DMS79 treated with DMSO at 0.1 percent for 48 hours (cell line): ENCODE measurements at places on chromosomes 13 and 19.

DNA sequence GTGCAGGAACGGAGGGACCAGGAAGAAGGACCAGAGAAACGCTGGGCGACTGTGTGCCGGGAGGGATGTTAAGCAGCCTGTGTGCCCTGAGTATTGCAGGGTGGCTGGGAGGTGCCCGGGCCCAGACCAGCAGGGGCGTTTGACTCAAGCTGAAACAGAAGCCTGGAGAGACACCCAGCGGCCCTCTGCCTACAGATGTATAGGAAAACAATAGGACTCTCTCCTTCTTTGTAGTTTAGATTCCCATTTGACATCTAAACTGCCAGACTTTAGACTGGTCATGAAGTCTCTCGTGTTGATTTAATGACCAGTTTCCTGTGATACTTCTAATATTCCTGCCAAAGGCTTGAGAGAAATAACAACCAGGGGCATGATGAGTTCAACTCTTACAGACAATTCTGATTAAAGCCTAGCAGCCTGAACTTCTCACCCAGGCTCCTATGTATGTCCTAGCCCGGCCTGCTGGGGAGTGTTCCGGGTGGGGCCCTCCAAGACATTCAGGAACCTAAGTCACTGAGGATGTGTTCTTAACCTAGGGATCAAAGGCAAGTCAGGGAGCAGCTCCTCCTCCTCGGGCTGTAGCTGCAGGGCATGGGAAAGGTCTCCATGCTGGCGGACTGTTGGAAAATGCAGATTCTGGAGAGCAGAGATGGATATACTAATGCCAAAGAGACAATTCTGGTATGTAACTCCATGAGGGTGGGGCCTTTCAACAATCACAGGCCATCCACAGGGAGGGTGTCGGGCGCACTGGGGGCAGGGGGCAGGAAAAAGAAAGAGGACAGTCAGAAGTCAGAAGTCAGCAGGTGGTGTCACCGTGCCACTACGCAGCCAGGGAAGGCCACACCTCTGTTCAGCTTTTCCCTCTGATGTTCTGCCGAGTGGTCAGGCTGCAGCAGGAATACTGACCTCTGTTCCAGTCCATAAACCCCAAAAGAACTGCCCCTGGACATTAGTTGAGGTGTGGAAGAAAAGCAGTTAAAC lies 131.8 kb downstream of the STARD13 start:
- DNase-seq = no peak

GRCh38 chr13:92573467-92574057 lies 653.0 kb upstream of the GPC6 start:
- DNase-seq = no peak

DNA sequence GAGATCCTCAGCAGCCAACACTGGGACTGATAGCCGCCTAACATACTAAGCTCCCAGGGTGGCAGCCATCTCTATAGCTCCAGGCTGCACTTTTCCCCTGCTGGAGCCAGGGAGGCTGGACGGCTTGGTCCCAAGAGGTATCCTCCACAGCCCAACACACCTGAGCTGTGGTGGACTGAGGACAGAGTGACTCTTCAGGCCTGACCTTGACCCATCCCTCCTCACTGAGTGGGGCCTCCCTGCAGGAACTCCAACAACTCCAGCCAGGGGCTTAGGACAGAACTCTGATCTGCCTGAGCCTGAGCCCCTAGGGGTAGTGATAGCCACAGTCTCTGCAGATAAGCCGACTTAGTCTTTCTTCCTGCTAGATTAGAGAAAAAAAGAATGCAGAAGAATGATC lies 958.1 kb upstream of the PRR20A start:
- DNase-seq = no peak

DNA sequence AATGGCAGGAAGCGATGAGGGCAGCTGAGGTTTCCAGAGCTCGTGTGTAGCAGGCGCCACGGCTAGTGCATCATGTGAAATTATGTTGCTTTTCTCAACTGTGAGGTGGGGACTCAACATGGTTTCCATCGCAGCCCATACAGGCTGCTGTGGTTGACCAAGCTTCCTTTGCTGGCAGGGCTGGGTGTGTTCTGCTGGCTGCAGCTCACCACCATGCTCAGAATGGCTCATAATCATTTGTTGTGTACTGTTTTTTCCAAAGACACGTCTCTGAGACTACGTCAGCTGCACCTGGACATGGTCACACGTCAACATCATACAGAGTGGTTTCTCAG lies 16.1 kb upstream of the RASA3 start:
- no peak for DNase-seq

DNA sequence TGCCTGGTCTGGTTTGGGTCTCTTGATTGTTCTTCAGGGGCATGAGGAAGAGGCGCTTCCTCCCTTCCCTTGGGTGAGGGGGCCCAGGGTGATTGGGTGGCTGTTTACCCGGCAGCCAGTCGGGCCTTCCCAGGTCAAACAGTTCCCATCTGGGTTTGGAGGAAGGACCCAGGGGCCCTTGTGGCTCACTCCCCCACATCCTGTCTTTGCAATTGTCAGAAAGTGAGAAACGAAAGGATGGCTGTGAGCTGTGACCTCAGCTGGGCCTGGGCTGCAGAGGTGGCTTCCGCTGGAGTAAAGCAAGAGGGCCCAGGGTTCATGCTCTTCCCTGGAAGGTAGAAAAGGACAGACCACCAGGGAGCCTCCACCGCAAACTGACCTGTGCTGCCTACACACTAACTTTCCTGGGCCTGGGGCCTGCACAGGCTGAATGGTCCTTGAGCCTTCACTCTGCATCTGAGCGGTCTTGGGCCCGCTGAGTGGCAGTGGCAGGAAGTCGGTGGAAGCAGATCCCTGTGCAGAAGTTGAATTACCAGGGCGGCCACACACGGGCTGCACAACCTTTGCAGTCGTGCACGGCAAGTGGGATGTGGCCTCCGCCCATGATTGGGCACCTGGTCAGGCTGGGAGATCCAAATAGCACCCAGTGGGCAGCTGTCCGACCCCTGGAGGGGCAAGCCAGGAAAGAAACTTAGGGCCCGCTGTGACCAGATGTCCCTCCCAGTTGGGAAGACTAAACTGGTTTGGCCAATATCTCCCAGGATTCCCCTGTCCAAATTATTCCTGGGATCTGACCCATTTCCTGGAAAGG lies 5.3 kb upstream of the CD79A start:
- DNase-seq = no peak

DNA sequence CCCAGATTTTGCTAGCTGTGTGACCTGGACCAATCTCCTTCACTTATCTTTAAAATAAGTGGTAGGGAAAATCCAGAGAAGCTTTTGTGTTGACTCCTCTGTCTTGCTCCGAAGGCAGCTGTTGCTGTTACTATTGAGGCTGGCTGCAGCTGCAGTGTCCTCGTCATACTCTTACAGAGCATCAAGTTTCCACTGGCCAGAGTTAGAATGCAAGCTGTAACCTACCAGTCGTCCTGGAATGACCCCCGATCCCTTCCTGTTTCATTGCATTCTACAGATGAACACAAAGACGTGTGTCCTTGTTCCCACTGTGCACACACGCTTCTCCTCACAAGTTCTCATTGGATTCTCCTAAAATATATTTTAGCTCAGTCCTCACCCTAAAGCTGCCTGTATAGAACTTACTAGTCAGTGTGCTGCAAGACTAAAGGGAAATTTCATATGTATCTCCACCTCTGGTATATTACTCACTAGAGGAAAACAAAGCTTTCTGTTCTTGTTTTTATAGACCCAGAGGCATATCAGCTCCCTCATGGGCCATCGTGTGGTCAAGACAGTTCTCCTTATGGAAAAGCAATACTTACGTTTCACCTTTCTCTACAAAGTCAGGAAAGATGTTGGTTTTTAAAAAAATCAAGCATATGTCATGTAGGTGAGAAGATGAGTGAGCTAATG lies 589.8 kb downstream of the LMO7 start:
- no peak for DNase-seq

DNA sequence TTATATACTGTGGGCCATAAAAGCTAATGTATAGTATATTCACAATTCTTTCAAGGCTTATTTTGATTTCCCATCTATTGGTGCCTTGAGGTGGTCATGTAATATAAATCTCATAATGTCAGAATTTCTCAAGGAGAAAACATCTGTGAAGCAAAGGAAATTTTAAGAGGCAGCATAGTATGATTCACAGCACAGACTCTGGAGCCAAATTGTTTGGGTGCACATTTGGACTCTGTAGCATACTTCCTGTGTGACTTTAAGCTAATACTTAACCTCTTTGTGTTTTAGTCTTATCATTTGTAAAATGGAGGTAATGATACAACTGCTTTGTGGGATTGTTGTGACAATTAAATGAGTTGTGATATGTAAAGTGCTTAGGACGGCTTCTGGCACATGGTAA lies 67.6 kb downstream of the PIBF1 start:
- DNase-seq = no peak

GRCh38 chr13:66222127-66222526 lies 1008.0 kb downstream of the PCDH9 start:
- no peak for DNase-seq

GRCh38 chr13:50410921-50411746 lies 395.9 kb downstream of the KCNRG start:
- no peak for DNase-seq

GRCh38 chr19:47096100-47096704 lies 17.4 kb downstream of the ZC3H4 start:
- no peak for DNase-seq

DNA sequence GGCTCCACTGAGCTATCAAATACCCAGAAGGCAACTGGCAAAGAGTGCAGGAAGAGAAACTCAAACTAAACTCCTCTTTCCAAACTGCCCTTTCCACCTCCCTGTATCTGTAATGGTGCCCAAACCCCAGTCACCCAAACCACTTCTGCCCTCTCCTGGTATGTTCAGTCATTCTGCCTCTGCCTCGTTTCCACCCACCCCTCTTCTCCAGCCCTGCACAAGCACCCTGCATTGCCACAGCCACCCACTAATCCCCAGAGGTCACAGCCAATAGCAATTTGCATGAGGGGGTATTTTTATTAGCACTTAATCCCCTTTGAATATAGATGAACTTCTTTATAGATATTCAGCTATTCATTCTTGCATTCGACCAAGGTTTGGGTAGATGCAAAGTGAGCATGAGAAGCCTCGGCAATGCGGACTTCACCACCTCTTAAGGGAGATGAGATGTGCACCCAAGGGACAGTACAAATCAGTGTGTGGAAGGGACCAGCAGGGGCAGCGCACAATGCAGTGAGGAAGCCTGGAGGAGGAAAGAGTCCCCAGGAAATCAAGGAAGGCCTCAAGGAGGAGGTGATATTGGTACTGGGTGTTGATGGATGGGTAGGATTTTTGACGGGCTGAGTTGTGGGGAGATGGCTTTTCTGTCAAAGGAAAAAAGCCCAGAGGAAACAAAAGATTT lies 12.4 kb downstream of the TMEM272 start:
- no peak for DNase-seq

GRCh38 chr13:30409886-30410704 lies 12.2 kb upstream of the UBE2L5 start:
- no peak for DNase-seq
